Fibroblast of lung (primary cell): ENCODE measurements at places on chromosomes 4 and X. TPM values are rescaled to one million over a fixed set of nuclear protein-coding genes. Genes with fewer than 3 reads are reported as not detected.

GRCh38 chr4:147963839-147964238, 232.0 kb downstream of the ARHGAP10 start:
- H3K27me3 ChIP-seq = no peaks in the 10 kb centered on the region
- DNase-seq = peak; percentile 18
- H3K4me3 ChIP-seq = no peak overlapping the region
- no peaks in the 10 kb centered on the region for H3K4me1 ChIP-seq
- no peak overlapping the region for H3K27ac ChIP-seq

The IL2RG gene
- not detected in 2 replicates for total RNA-seq

- H3K4me1 ChIP-seq = peaks cover 2% of the 10 kb centered on the region
- no peaks in the 10 kb centered on the region for H3K27me3 ChIP-seq
- H3K4me3 ChIP-seq = no peak overlapping the region
- H3K36me3 ChIP-seq = no peaks in the 10 kb centered on the region
Observed at GRCh38 chrX:110228453-110228852, 89.4 kb downstream of the AMMECR1 start.

DNA sequence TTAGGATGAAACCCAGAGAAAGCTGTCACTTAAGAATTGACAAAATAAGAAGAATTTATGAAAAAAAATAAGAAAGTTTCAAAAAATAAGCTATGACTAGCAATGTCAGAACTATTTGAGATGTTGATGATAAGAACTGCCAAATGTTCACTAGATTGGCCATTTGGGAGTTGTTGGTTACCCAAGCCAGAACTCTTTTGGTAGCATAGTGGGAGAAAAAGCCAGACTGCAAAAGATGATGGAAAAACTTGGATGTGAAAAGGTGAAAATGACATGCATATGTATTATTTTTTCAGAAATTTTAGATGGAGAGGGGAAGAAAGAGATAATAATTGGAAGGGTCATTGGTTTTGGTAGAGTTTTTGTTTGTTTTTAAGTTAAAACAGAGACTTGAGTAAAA, 397.2 kb upstream of the ATOH1 start:
- no peak overlapping the region for H3K27ac ChIP-seq
- H3K36me3 ChIP-seq = no peaks in the 10 kb centered on the region
- no peak overlapping the region for H3K4me3 ChIP-seq
- no peaks in the 10 kb centered on the region for H3K27me3 ChIP-seq
- no peaks in the 10 kb centered on the region for H3K4me1 ChIP-seq

DNA sequence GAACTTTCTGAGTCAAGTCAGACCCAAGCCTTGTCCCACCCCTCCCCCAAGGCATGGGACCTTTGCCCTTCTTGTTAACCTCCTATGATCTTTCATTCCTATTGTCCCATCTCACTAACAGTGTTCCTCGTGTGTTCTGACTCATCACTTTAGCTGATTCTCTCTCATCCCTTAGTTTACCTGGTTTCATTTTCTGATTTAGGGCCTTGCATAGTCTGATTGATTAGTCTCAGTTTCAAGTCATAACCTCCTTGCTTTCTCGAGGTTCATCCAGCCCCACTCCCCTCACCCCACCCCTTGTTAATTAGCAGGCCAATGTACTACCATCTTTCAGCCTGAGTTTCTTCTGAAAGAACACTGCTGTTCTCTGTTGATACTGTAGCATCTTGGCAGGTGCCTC, 517.4 kb downstream of the RPA4 start:
- no peak for DNase-seq
- no peaks in the 10 kb centered on the region for H3K36me3 ChIP-seq
- no peaks in the 10 kb centered on the region for H3K27me3 ChIP-seq
- no peak overlapping the region for H3K27ac ChIP-seq

DNA sequence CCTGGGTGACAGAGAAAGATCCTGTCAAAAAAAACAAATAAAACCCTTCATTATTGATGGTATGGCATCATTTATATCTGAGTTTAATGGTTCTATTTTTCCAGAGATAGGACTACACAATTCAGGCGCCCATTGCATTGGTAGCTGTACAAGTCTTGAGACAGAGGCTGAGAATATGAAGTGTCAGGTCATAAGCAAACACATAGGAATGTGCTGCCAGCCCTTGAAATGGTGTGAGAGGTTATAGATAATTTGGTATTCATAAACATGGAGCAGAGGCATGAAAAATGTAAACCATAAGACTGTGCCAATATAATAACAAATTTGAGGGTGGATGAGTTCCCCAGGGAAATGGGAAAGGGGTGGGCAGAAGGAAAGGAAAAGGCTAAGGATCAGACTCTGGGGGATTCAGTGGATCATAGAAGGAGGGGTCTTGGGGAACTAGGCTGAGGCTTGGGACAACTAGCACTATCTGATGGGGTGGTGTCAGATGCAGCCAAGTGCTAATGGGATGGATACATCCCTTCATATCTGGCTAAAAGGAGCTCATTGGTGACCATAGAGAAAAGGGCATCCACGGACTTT, 50.8 kb downstream of the MAOA start:
- no peak for DNase-seq
- H3K27ac ChIP-seq = no peak overlapping the region

The RPS6KA6 gene
- 3.3 and 4.5 TPM in 2 replicates for total RNA-seq

- no peaks in the 10 kb centered on the region for H3K36me3 ChIP-seq
- DNase-seq = peak; percentile 17
- H3K27ac ChIP-seq = no peak within 1 kb of the TSS
- H3K4me1 ChIP-seq = no peaks in the 10 kb centered on the region
Observed at GRCh38 chrX:143635915-143636314, at the start of gene SLITRK4. Gene SLITRK4, minus strand, starts transcription at chrX:143636101. Its CDS starts 4,993 bp downstream, at chrX:143631108.

GRCh38 chrX:10989386-10989785, 121.7 kb upstream of the HCCS start:
- H3K36me3 ChIP-seq = no peaks in the 10 kb centered on the region
- H3K4me3 ChIP-seq = no peak overlapping the region
- no peaks in the 10 kb centered on the region for H3K27me3 ChIP-seq
- DNase-seq = no peak
- no peaks in the 10 kb centered on the region for H3K4me1 ChIP-seq

DNA sequence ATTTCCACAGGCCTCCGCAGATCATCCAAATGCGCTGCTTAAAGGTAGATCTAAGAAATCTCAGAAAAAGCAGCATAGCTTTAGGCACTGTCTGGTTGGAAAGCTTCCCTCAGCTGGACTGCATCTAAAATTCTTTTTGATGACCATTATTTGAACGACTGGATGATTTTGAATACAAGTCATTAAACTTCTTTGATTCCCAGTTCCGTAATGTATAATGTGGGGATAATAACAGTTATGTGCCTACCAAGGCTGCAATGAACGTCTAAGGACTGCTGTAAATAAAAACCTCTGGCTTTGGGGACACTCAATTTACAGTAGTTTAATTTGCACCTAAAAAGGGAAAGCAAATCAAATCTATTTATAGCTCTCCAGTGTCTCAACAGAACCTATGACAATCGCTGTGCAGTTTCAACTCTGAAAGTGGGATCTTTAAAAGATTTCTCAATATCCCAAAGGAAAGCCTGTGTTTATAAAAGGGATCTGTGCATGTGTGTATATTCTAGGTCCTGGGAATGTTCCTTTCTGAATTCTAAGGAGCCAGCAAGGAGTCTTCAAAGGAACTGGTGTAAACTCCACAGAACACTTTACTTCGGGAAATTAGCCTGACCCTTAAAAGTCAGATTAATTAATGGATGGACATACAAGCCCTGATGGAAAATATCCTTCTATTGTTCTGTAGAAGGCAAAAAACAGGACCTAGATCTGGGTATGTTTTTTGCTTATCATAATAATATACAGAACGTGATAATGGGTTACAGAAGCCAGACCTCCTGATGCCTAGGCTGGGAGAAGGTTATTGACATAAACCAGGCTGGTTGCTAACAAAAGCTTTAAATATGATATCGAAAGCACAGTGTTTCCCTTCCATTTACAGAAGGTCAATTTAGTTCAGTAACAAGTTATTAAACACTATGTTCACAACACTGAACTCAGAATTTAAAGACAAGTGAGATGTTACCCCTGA, 53.4 kb downstream of the AFAP1 start:
- H3K4me3 ChIP-seq = no peak overlapping the region
- H3K27me3 ChIP-seq = no peaks in the 10 kb centered on the region
- no peak for DNase-seq
- H3K27ac ChIP-seq = no peak overlapping the region
- peaks cover 23% of the 10 kb centered on the region for H3K4me1 ChIP-seq
- H3K36me3 ChIP-seq = no peaks in the 10 kb centered on the region

GRCh38 chr4:151879705-151880445, 119.1 kb upstream of the GATB start:
- H3K4me1 ChIP-seq = no peaks in the 10 kb centered on the region
- H3K4me3 ChIP-seq = no peak overlapping the region
- H3K36me3 ChIP-seq = no peaks in the 10 kb centered on the region
- no peak for DNase-seq
- H3K27me3 ChIP-seq = no peaks in the 10 kb centered on the region
- H3K27ac ChIP-seq = no peak overlapping the region

The GNRHR gene
- total RNA-seq = not detected in 2 replicates

The BMPR1B gene
- 0.17 and 0.26 TPM in 2 replicates for total RNA-seq

DNA sequence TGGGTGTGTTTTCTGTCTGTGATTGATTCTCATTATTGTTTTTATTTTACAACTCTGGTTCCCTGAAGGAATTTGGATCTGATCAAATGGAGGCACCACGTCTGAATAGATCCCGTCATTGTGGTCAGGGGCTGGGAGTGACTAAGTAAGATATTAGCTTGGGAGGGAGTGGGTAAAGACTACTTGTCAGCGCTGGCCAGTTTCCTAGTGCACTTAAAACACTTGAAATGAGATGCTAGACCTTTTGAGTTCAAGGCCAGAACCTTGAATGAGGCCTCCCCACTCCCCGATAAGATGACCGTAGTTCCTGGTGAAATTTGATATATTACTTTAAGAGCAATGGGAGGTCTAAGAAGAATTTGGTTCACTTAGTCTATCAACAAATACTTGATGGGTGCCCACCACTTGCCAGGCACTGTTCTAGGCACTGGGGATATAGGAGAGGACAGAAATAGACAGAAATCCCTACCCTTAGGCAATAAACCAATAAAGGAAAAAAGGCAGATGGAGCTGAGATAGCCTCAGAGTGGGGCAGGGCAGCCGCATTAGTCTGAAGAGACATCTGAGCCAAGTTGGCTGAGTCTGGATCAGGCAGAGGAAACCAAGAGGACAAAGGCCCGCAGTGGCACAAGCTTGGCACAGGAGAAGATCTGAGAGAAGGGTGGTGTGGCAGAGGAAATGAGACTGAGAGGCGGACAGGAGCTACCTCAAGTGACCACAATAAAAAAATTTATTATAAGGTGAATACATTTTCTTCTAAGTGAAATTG, 11.8 kb downstream of the FAM184B start:
- no peak overlapping the region for H3K27ac ChIP-seq
- no peaks in the 10 kb centered on the region for H3K36me3 ChIP-seq
- H3K4me1 ChIP-seq = no peaks in the 10 kb centered on the region
- no peak overlapping the region for H3K4me3 ChIP-seq
- no peak for DNase-seq

GRCh38 chr4:83013902-83014301, 3.3 kb upstream of the LIN54 start:
- no peaks in the 10 kb centered on the region for H3K36me3 ChIP-seq
- no peak for DNase-seq
- H3K27ac ChIP-seq = no peak overlapping the region
- peak overlapping the region; percentile 46 for H3K4me3 ChIP-seq

DNA sequence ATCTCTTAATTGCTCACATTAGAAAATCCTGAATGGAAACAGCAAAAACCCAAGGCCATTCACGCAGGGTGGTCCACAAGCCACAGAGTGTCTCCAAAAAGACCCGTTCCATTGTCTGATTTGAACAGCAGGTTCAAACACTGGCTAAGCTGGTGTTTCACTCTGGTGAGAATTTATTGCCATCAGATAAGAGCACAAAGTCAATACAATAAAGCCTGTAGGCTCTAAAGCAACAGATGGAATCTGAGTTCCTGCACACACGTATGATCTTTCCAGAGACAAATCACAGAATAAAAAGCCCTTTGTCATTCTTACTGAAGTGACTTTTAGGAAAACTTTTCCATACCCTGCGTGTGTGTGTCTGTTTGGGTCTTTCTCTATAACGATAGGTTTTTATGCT, 5.1 kb upstream of the SFRP2 start:
- no peak for DNase-seq
- H3K36me3 ChIP-seq = no peaks in the 10 kb centered on the region
- no peaks in the 10 kb centered on the region for H3K4me1 ChIP-seq
- no peak overlapping the region for H3K27ac ChIP-seq
- no peak overlapping the region for H3K4me3 ChIP-seq
- H3K27me3 ChIP-seq = peaks cover 20% of the 10 kb centered on the region
